ENCODE measurements at places on chromosomes 16 and 17.

- DNase-seq, result no peak
These were observed 37.0 kb downstream of the USP22 start for GRCh38 chr17:21005803-21006202.

GRCh38 chr17:57849163-57849873 lies 526 bp downstream of the MRPS23 start:
- no peak for DNase-seq

DNA sequence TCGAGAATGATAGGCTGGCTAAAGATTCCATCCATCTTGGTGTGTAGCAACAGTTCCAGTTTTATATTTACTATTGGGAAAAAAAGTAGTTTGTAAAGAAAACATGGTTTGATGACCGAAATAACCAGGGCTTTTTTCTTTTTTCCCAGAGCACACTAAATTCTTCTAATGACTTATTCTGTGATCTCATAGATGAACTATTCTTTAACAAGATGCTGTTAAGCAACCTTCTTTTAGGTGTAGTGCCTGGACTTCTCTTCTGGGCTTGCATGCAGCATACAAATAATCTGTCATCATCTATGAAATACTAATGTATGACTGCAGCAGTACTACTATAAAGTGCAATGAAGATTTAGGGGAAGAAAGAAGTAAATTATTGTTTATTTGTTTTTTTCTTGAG lies 11.0 kb upstream of the CAPNS2 start:
- no peak for DNase-seq

DNA sequence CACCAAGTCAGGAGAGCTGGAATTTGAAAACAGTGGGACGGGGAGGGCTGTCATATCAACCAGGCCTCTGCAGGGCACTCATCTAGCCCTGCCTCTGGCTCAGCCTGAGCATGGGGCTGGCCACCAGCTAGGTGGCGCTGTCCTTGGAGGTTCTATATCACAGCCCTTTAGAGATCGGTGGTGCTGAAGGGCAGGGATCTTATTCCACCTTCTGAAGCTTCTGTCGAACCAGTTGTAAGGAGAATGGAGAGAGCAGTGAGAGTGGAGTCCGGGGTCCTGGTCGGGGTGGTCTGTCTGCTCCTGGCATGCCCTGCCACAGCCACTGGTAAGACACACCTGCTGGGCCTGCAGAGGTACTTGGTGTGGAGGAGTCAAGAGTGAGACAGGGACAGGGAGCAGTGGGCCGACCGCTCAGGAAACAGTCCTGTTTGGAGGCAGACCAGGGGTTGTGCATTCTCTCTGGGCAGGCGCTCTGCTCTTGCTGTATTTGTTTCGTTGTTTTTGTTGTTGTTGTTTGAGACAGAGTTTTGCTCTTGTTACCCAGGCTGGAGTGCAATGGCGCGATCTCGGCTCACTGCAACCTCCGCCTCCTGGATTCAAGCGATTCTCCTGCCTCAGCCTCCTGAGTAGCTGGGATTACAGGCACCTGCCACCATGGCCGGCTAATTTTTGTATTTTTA lies at the start of gene CES3:
Gene CES3, plus strand, starts transcription at position 202 of the 680 bp plus-strand sequence. Its CDS starts 42 bp downstream, at position 244.
- no peak for DNase-seq

DNA sequence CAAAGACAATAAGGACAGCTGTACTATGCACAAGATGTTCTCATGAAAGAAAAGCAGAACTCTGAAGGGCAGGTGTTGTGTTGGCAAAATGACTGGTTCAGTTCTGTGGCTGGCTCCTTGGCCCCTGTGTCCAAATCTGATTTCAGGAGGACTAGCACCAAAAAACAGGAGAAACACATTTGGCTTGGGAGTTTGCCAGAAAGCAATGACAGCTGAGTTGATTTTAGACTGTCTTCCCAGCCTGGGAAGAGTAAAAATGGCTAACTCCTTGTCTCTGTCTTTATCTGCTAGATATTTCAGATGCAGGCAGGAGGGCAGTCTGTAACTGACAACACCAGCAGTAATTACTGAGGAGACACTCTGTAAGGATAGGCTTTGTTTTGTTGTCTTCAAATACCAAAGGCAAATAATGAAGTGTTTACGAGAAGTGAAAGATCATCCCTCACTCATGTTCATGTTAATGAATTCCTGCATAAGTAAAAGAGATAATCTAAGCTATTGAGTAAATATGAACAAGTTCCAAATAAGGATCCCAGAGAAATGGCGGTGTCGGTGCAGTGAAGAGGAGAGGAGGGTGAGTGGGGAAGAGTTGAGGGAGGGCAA lies 989.0 kb downstream of the CDH11 start:
- no peak for DNase-seq

DNA sequence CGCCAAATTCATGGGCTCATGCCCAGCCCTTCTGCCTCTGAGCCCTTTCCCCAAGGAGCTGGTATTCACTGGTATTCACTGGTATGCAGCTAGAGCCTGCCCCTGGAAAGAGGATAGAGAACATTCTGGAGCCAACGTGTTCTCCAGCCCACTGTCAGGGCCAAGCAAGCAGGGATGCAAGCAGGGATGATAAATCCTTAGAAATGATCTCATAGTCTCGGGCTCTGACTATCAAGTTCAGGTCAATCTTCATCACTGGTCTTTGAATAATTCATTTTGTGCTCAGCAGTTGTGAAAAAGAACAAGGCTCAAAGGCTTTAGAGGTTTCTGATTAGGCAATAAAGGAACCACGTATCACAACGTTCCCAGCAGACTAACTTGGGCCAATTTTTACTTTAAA lies 57.3 kb downstream of the CACNG5 start:
- DNase-seq, result no peak

DNA sequence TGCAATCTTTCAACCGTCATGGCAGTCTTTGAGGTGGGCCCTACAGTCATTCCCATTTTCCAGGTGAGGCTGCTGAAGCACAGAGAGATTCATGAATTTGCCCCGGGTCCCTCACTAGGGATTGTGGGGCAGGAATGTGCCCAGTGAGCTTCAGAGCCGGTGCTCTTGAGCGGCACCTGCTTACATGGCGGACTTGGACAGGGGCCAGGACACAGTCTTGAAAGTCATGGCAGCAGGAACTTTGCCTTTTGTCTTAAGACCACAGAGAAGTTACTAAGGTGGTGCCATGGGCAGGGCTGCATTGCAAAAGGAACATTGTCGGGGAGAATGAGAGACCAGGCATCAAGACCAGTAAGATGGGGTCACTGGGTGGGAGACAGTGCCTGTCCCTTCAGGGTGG lies 363.4 kb downstream of the FOXL1 start:
- no peak for DNase-seq

DNA sequence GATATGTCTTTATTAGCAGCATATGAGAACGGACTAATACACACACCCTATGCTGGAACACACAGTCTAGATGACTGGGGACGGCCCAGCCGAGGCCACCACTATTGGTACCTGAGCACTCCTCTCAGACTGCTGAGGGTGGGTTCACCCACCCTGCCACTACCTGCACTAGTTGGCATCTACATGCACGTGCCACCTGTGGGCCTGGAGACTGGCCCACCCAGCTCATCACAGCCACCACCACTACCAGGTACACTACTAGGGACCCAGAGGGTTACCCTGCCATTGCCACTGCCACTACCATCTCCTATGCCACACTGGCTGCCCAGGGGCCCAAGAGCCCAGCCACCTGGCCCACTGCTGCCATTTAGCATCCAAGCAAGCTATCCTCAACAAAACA lies 32.5 kb downstream of the MEAK7 start:
- DNase-seq, result no peak

DNA sequence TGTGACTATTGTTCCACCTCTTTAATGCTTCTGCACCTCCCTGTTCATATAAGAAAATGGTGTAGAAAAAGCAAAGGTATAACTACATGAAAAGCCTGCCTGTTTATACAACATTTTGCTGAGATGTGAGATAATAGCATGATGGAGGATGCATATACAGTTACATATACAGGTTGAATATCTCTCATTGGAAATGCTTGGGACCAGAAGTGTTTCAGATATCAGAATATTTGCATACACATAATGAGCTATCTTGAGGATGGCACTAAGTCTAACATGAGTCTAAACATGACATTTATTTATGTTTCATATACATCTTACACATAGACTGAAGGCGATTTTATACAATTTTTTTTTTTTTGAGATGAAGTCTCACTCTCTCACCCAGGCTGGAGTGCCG lies 5.7 kb upstream of the WSB1 start:
- no peak for DNase-seq
